Choroid plexus epithelial cell (primary cell): ENCODE measurements at places on chromosomes 11 and 22.

- no peak for DNase-seq
Observed at GRCh38 chr11:113351480-113351879, 36.1 kb upstream of the ANKK1 start.

DNA sequence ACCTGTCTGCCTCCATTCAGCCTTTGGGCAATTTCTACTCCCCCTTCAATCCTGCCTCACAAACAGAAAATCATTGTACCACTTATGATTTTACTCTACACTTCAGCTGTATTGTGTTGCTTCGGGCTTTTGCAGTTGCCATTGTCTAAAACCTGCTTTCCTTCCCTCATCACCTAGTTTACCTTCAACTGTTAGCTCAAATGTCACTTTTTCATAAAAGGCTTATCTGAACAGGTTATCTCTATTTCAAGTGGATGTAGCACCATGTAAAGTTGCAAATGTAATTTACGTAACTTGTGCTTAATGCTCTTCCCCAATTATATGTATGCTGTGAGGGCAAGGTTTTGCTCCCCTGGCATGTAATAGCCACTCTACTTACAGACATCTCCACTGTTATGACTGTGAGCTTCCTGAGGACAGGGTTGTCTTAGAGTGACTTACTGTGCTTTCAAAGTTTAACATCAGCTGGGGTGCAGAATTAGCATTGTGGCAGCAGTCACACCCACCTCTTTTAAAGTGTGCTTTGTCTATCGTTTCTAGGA is 5.4 kb downstream of the RPS25 start:
- DNase-seq, result no peak

GRCh38 chr22:28241656-28242290 is 322.7 kb upstream of the PITPNB start:
- DNase-seq, result no peak

GRCh38 chr22:28917747-28918549 is 34.6 kb downstream of the ZNRF3 start:
- peak; percentile 81 for DNase-seq

DNA sequence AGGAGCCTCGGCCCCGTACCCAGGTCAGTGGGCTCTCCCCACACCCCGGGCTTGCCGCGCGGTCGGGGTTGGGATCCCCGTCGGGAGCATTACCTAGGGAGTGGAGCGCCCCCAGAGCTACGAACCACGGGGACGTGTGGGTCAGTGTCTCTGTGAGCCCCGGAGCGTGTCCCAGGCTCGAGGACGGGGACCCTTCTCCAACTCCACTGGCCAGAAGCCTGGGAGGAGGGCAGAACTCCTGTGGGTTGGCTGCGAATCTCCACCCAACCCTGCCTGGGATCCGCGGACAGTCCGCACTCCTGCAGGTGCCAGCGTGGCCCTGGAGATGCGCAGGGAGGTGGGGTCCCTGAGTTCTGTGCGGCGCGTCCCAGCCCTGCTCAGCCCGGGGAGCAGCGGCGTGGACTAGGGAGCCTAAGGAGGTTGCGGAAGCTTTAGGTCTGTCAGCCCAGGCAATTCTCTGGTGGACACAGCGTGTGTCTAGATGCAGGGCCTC is 346 bp downstream of the PPFIBP2 start:
- DNase-seq, result no peak

GRCh38 chr11:43548916-43549315 is 131.6 kb upstream of the HSD17B12 start:
- DNase-seq, result no peak
